ENCODE measurements at places on chromosomes 3 and 15.
A peak's percentile ranks its signal among the peaks of the same experiment; 100 is the strongest.

DNA sequence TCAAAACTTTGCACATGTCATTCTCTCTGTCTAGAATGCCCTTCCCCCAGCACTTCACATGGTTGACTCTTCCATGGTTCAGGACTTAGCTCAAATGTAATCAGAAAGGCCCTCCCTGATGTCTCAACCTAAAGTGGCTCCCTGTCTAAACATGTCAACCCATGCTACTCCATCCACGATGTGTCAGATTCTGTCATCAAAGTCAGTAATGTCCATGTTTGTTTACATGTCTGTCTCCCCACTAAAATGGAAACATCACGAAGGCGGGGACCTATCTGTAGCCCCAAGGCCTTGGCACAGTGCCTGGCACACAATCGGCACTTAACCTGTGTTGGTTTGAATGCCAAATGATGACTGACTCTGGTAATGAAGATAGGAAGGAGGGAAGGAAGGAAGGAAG, 20.8 kb upstream of the SNTN start:
- DNase-seq = no peak

DNA sequence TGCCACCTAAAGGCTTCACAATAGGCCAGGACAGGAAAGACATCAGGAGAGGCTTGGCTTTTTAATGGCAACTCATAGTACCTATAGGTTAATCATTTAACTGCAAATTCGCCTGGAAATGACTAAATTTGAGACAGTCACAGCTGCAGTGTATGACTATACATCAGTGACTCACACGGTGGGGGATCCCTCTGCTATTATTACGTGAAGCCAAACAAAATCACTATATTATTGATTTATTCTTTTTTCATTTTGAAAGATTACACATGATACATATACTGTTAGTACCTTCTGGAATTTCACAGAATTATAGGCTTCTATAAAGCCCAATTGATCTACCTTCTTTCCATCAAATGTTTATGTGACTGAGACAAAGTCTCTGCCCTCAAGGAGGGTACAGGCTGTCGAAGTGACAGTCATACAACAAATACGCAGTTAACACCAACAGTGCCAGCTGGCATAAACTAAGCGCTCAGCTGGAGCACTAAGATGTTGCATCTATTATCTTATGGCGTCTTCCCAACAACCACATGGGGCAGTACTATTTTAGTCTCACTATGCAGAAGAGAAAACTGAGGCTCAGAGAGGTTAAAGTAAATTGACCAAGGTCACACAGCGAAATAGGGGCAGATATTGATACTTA, 82.0 kb upstream of the LMOD3 start:
- peak; percentile 15 for DNase-seq

- no peak for DNase-seq
These were observed 39.4 kb upstream of the WNT5A start for GRCh38 chr3:55526332-55527030.

GRCh38 chr3:39637807-39638206, 170.3 kb downstream of the MOBP start:
- no peak for DNase-seq

- DNase-seq = no peak
These were observed 11.4 kb upstream of the SPTBN5 start for GRCh38 chr15:41905036-41905793.

- DNase-seq = no peak
These were observed 13.3 kb downstream of the TAFA4 start for GRCh38 chr3:68919000-68919399.

DNA sequence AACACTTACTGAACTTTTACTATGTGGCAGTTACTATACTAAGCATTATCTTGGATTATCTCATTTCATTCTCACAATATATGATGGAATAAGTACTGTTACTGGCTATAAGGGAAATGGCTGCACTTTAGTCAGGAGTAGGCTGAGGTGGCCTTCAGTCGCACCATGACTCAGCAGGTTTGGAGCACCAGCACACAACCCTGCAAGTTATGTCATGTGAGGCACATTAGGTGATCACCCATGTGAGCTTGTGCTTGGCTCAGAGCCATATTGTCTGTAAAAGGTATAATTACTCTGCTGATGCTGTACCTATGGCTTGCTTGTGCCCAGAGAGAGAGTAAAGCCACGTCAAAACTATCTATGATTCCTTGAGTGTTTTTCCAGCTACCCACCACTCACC, 54.1 kb upstream of the TIPARP start:
- no peak for DNase-seq
